Smooth muscle cell of bladder (primary cell): ENCODE measurements at places on chromosomes 12 and 14. TPM values are rescaled to one million over a fixed set of nuclear protein-coding genes. Genes with fewer than 3 reads are reported as not detected.

SDR9C7 gene
- total RNA-seq = under 0.01 TPM in 1 of 2 replicates, not detected in the other

CD4 gene
- 0.28 and 0.43 TPM in 2 replicates for total RNA-seq

KRT7 gene
- 16.1 and 53.3 TPM in 2 replicates for total RNA-seq

B3GNT4 gene
- total RNA-seq = under 0.01 and 0.09 TPM in 2 replicates
